ENCODE measurements at places on chromosomes 2 and 18.

GRCh38 chr18:46261799-46262198, 157.6 kb downstream of the HAUS1 start:
- DNase-seq, result no peak

- no peak for DNase-seq
Measured at GRCh38 chr18:417495-417894, 83.0 kb downstream of the COLEC12 start.

DNA sequence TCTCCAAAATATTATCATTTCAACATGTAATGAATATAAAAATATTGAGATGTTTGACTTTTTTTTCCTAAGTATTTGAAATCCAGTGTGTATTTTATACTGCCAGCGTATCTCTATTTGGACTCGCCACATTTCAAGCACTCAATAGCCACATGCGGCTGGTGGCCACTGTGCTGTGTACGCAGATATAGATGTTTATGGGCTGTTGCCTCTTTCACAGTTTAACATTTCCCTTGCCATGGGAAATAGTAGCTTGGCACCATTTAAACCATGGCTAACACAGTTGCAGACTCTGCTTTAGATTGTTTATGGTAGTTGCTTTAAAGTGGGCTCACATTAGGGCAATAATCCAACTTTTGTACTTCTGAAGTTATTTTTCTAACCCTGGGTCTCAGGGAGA, 136.6 kb upstream of the ITGB6 start:
- no peak for DNase-seq

- DNase-seq, result no peak
Measured at GRCh38 chr2:59680863-59681262, 872.6 kb downstream of the BCL11A start.

DNA sequence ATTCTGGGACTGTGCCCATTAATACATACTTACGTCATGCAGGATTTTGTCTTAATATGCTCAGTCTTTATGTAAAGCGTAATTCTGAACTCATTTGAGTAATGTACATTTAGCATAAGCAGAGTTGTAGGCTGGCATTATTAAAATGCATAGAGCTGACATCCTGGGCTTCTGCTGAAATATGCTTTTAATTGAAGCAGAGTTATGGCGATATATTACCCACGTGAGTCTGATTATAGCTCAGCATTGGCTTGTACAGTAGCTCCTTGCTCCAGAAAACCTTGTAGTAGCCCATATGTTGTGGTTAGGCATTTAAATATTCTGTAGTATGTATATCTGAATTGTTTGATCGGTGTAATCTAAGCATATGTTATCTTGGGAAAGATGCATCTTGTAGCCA, 233.9 kb downstream of the PTGR3 start:
- DNase-seq, result no peak

- DNase-seq, result no peak
Measured at GRCh38 chr2:98656800-98657199, 48.4 kb downstream of the UNC50 start.

- DNase-seq, result no peak
Measured at GRCh38 chr2:164873210-164873908, 31.7 kb upstream of the COBLL1 start.

DNA sequence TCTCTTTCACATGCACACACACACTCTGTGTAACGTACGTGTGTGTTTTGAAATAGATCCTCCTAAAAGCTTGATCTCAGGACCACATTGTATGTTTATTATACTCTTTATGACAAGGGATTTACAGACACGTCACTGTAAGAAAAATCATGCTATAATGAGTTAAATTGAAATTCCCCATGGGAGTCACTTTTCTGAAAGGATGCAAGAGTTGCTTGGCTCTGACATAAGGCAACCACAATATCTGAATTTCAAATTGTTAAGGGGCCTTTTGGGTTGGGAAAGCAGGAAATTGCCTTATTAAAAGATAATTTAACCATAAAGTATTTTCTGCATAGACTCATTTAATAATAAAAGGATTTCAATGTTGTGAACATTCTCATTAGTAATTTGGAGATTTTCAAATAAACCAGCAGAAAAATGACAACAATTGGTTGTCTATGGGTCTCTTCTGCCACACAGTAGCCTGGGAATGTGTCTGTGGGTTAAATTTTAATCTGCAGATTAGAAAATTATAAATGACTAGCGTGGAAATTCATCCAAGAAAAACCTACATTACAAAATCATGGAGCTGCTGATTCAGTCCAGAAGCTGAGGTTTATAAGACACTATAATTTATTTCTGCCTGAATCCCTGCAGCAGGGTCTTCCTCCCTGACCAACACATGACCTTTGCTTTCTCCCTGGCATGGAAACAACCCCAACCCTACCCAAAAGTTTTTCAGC, 75.9 kb upstream of the PID1 start:
- DNase-seq, result no peak

GRCh38 chr2:109542384-109542783, 71.4 kb downstream of the SEPTIN10 start:
- DNase-seq, result no peak

DNA sequence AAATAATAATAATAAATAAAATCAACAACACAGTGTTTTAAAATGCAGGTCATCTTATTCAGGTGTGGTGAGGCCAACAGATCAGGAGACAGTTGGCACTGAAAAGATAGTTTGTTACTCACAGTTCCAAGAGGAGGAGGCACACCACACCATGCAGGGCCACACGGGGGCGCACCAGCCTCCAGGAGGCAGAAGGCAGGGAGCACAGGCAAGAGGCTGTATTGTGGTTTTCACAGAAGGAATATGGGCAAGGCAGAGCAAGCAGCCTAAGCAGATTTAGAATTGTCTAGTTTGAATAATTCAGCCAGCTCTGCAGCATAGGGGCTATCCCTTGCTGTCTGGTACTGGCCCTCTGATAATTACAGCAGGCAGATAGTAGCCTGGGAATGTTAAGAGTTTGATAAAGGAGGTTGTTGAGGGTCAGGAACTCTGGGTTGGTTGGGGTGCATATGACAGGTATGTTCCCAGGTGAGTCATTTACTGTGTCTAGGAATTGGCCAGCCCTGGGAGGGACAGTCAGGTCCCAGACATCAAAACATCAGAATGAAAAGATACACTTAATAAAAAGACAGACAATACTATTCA, 31.3 kb downstream of the KIAA2012 start:
- DNase-seq, result no peak

GRCh38 chr2:178205853-178206521, 11.7 kb downstream of the OSBPL6 start:
- DNase-seq, result no peak

GRCh38 chr2:143132355-143132754, 3.1 kb downstream of the ARHGAP15 start:
- DNase-seq, result no peak

GRCh38 chr2:3468296-3468988, 50.9 kb downstream of the ADI1 start:
- no peak for DNase-seq

- DNase-seq, result no peak
Measured at GRCh38 chr2:120445449-120446143, 99.7 kb downstream of the INHBB start.

DNA sequence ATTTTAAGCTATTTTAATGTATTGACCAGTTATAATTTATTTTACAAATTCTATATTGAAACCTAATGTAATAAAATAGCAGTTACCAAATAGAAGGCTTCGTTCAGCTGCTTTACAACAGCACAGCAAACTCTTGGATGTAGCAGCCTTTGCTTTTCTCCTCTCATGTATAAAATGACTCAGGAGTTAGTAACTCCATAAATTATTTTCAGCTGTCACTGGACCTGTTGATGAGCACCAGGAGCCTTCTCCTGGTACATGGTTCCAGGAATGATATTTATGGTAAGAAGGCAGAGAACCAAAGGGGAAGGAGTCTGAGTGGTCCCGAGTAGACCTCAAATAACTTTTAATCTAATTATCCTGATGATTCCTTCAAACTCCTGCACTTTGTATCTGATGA, 256.4 kb upstream of the NETO1 start:
- no peak for DNase-seq

GRCh38 chr2:2698182-2699120, 367.4 kb upstream of the MYT1L start:
- no peak for DNase-seq

DNA sequence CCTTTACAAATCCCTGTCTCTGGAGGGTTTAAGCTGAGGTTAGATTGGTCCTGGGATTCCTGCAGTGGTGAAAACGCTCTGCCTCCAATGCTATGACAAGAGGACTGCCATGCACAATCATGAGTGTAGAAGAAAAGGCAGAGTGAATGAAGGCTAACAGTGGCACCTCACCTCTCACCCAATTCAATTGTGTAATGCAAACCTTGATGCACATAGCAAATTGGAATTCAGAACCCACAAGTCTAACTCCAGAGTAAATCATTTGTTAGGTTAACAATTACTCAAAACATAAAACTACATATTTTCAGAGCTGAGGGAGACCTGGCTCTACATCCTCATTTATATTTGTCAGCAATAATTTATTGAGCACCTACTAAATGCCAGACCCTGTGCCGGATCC, 1.8 kb downstream of the TGFBRAP1 start:
- no peak for DNase-seq

DNA sequence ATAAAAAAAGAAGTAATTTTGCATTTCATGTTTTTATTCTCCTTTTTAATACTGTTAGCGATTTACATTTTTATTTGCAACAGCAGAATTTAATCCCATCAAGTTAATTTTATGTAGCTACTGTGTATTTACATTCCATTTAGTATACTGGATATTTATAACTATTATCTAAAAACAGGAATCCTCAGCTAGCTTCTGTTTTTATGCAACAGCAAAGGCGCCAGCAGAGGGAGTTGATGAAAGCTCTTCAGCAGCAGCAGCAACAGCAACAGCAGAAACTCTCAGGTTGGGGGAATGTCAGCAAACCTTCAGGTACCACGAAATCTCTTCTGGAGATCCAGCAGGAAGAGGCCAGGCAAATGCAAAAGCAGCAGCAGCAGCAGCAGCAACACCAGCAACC, 26.2 kb upstream of the SNORC start:
- no peak for DNase-seq

GRCh38 chr18:79570266-79571201, 109.1 kb upstream of the CTDP1 start:
- DNase-seq, result no peak

DNA sequence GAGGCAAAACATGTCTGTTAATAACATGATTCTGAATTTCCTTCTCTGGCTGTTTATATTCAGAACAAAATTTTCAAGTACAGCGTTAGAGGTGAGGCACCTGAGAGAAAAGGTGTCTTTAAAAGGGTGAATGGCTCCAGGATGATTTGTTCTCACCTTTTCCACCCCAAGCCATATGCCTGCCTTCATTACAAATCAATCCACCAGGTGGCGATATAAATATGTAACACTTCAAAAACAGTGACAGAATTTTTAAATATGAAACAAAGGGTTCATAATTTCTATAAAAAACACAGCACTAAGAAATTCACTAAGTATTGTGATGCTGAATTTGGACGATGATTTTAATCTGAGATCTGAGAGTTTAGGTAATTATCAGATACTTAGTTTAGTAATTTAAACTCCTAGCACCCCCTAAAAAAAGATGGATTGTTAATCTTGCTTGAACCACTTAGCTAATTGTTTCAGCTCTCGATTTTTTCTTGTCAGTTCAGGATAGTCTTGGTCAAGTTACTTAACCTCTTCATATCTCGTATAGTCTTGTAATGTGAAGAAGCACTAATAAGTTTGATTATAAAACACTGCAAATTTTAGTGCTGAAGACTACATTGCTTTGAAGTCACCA, 528.8 kb downstream of the CPS1 start:
- DNase-seq, result no peak

DNA sequence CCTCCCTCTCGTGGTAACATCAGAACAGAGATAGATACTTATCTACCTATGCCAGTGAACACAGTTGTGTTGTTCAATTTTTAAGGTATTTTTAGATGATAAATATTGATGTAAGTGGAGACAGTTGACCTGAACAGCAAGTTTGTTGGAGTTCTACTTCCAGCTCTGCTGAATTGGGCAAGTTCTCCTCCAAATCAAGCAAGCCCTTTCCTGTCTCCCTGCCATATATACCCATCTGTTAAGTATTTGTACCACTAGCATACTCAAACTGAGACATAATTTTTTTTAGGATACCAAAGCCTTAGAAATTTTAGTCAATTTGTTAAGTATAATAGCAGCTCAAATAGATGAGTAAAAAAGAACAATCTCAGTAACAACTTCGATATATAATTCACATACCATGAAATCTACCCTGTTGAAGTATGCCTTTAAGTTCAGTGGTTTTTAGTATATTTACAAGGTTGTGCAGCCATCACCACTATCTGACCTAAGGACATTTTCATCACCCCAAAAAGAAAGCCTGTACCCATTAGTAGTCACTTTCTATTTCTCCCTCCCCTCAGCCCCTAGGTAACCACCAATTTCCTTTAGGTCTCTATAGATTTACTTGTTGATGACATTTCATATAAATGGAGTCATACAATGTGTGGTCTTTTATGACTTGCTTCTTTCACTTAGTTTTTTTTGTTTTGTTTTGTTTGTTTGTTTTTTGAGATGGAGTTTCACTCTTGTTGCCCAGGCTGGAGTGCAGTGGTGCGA, 61.8 kb downstream of the COX7A2L start:
- no peak for DNase-seq

GRCh38 chr18:6493194-6493593, 78.5 kb upstream of the L3MBTL4 start:
- no peak for DNase-seq

- DNase-seq, result no peak
Measured at GRCh38 chr2:220374282-220374681, 746.9 kb downstream of the SLC4A3 start.

- no peak for DNase-seq
Measured at GRCh38 chr18:13242797-13243196, 24.2 kb downstream of the LDLRAD4 start.

DNA sequence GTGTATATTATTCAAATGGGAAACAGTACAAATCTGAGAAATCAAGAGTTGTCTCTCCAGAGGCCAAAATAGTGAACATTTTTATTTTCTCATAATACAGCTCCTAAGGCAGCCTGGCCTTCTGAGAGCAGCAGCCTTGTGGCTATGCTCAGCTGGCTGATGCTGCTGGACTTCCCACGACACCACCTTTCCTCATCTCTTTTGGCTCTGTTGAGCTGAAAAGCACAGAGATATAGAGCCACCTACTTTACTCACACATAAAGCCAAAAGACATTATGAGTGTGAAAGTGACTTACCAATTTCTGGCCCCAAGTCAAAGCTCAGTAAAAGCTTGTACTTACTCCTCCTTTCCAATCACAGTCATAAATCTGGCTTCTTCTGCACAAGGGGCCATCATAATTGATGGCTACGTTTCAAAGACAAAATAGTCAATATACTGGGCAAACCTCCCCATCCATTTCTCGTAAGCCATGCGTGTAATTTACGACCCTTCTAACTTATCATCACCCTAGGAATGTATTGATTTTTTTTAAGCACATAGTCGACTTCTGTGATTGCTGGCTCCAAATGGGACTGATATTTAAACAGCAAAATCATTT, 18.6 kb upstream of the REG3A start:
- DNase-seq, result no peak

DNA sequence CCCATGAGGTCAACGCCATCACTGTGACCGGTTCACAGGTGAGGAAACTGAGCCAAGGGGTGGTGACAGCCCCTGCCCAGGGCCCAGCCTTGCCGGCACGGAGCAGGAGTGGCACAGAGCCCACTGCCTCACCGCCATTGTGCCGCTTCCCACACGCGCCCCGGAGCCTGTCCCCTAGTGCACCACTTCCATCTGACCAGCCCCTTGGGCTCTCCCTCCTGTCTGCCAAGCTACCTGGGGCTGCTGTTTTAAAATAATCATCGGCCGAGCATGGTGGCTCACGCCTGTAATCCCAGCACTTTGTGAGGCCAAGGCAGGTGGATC, 49.7 kb upstream of the GLI2 start:
- DNase-seq, result no peak

GRCh38 chr18:68489013-68489792, 225.7 kb downstream of the TMX3 start:
- no peak for DNase-seq

- DNase-seq, result no peak
Measured at GRCh38 chr2:226869371-226869770, 33.5 kb downstream of the RHBDD1 start.

Data from T-helper 17 cell (primary cell).